Hematopoietic multipotent progenitor cell treated with erythropoietin and hydrocortisone succinate and interleukin-3 and kit ligand, for 8 days (in vitro differentiated cells): ENCODE measurements at places on chromosomes 3 and 15.

DNA sequence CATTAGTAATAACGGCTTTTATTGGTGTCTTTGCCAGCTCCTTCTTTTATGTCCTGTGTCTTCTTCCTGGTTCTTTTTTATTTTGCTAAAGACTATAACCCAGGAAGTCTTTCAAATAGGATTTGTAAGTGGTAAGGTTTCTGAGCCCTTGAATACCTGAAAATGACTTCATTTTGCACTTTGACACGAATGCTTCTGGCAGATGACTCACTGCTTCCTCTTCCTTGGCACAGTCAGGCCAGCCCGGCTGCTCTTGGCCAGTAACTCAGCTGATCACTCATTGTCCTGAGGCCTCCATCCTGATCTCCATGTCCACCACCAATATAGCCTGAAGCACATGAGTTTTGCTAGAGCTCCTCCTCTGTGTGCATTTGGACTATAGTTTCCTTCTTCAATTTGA is 48.7 kb upstream of the NR2E3 start:
- DNase-seq: no peak

- DNase-seq: peak; percentile 7
Measured at GRCh38 chr15:69573815-69574475, 121.3 kb downstream of the RPLP1 start.

GRCh38 chr3:155360281-155360680 is 66.8 kb upstream of the STRIT1 start:
- no peak for DNase-seq

DNA sequence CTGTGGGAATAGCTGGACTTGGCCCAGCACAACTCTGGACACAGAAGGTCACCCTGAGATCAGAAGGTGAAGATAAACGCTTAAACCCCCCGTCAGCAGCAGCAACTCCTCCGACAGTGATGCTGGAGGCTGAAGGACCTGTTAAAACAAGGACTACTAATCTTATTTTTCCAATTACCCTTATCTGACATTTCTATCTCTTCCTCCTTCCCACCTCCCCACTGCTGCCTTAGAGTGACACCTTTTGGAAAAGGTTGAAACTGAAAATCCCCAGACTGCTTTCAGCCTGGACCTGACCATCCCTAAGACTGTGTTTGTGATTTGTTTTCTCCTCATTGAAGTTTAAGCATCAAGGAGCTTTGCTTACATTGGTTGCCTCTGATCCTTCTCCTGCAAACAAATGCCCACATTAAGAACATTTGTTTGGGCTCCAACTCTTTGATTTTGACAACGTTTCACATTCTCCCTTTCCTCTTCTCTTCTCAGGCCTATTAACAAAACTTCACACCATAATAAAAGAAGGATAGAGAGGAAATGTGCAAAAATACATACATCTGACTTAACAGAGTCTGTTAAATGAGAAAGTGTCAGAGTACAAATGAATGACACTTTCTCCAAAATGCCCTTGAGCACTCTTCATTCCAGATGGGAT is 410.6 kb upstream of the WNT5A start:
- no peak for DNase-seq

DNA sequence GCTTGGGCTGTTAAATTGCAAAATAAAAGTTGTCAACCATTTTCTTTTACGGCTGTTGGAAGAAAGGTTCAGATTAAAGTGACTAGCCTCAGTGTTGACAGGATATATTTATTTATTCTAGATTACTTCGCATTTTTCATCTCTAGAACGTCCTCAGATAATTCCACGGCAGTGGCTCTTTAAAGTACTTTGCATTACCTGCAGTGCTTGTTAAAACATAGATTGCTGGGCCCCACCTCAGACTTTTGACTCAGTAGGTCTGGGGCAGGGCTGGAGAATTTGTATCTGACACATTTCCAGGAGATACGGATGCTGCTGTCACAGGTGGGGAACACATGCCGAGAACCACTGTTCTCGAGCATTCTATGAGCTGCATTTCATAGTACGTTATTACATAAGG is 292.7 kb downstream of the EDEM1 start:
- DNase-seq: no peak

GRCh38 chr3:33681667-33682066 is 36.4 kb downstream of the CLASP2 start:
- DNase-seq: no peak

DNA sequence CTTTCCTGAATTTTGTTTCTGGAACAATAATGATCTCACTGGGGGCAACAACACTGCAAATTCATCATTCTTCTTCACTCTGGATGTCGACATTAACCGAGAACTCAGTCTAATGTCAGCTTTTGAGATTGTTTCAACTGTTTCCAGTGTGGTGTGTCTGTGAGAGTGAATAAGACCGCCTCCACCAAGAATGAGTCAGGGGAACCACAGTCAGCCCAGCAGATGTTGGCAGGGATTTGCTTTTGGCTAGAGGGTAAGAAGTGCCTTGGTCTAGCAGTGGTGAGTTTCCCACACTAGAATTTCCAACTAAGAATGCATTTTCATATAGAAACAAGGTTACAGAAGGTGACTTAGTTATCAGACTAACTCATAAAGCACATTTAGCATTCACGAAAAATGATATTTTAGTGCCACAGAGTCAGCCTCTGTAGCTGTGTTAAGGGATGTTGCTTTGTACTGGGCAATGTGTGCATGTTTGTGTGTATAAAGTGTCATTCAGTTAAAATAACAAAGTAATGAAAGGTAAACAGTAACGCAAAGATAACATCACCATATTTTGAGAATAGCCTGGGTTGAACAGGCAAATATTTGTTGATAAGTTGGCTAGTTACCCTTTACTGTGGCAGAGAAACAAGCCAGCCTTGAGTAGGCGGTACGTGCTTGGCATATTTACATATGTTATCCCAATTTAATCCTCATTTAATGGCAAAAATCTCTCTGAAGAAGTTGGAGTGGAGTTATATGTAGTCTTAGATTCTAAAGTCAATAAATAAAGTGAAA is 33.8 kb downstream of the DRD3 start:
- DNase-seq: no peak

DNA sequence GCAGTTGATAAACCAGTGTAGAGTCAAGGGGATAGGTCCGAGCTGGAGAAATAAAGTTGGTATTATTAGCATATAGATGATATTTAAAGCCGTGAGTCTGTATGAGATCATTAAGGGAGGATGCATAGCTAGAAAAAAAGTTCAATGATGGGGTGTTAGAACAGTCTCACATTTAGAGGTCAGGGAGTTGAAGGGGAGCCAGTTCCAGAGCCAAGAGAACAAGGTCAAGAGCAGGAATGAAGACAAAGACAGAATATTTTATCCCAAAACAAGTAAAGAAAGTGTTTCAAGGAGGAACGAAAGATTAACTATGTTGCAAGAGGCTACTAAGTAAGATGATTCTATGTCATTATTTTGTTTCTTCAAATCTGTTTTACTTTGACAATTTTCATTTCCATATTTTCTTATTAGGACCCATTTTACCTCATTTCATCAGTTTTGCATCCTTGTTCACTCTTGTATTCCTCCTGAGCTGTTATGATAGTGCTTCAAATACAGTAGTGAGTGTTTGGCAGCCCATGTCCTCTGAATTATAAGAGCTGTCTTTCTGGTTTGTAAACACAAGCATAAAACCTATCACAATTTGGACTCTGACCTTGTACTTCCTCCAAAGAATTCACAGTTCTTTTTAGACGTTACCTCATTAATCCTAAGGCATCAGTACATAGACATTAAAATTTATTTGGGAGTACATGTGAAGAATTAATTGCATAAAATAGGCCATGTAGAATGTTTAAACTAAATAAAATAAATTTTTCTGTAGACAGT is 695.7 kb upstream of the NECTIN3 start:
- DNase-seq: no peak
